ENCODE measurements at places on chromosomes 4 and X. TPM values are rescaled to one million over a fixed set of nuclear protein-coding genes. Genes with fewer than 3 reads are reported as not detected.

GRCh38 chrX:9775930-9776329 is 10.3 kb upstream of the GPR143 start:
- DNase-seq = no peak

DNA sequence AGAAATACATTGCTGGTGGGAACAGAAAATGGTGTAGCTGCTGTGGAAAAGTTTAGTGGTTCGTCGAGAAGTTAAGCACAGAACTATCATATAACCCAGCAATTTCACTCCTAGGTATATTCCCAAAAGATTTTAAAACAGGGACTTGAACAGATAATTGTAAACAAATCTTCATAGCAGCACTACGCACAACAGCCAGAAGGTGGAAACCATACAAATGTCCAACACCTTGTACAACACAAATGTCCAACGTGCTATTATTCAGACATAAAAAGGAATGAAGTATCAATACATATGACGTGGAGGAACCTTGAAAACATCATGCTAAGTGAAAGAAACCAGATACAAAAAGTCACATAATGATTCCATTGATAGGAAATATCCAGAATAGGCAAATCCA is 37.9 kb downstream of the CUL4B start:
- no peak for DNase-seq

DNA sequence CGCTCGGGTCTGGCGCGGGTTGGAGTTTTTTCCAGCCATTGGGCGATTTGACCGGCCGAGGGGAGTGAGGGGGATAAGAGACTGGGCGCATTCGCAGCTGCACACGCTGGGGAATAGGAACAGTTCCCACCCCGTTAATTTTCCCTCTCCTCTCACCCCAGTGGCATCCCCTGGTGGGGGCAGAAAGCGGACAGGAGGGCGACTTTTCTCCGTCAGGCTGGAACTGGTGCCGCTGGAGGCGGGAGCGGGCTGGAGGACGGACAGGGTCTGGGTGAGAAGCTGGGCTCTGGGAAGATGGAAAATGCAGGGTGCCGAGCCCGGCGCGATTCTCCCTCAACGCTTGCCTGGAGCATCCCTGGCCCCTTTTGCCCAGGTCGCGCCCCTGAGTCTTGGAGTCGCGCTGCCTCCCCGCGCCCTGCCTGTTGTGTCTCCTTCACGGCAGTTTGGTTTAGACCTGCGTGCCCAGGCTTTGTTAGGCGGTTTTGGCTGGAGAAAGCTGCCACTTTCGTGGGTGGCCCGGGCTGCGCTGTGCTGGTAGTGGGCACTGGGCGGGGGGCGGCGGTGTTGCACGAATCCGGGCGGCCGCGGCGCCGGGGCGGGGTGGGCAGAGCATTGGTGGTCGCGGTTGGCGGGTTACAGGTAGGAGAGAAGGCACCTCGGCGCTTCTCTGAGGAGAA is 2.0 kb downstream of the ADGRL3 start:
- DNase-seq = peak; percentile 32

GRCh38 chr4:80204433-80205011 is 7.2 kb downstream of the PRDM8 start:
- DNase-seq = no peak

DNA sequence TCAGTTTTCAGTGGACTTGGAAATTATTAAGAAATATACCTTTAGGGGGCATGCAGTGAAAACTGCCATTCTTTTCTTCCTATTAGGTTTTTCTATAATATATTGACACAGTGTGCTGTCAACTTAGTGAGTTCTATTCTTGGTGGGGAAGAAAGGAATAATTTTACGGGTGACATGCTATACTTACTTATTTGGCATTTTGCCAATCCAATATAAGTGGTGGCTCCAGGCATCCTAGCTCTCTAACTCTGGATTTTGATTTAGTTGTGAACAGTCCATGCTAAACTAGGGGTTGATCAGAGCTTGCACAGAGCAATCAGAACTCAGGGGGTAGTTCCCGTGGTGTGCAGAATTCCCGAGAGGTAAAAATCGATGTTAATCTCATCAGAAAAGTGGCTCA is 277.7 kb upstream of the FTHL17 start:
- DNase-seq = no peak

DNA sequence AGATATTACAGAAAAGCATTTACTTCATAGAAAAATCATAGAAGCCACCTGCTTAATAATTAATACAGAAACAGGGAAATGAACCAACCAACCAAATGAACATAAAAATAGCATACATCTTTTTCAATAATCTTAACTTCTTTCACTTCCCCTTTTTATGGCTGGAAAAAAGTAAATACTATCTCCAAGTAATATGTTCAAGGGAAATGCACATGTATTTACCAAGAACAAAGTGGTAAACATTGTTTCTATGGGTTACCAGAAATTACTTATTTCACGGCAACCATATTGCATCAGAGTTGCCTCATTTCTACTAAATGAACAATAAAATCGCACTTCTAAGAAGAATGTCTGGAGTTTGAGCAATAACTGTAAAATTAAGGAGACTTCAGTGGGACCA is 321.3 kb downstream of the TMA16 start:
- DNase-seq = no peak

DNA sequence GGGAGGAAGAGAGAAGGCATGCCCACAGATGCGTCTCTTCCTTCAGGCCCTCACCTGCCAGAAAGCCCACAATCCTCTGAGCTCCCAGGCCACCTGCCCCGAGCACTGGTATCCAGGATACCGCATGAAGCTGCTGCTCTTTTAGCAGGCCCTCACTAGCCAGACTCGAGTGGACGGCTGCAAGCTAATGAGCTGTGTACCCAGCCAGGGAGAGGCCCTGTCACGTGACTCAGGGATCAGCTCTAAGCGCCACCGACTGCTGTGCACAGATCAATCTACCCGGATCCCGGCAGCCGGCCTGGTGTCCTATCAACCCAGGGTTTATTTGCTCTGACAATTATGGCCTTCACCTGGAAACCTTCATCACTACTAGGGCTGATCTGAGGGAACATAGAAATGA is 39.0 kb downstream of the BCOR start:
- no peak for DNase-seq

DNA sequence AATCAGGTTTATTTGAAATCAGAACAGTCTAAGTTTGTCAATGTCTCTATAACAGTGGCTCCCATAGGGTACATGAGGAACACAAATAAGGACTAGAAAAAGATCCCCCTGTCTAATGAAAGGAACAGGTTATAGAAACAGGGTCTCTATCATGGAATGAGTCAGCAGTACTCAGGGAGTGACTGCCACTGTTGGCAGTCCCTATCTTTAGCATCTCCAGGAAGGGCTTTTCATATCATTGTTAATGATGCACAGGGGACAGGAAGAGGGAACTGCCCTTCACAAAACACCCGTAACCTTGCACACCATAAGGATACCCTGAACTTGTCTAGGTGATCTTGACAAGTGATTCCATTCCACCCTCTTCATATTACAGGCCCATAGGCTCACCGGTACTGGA is 38.5 kb upstream of the SMIM10L2A start:
- no peak for DNase-seq

The CCSER1 gene
- total RNA-seq = 0.74 TPM

DNA sequence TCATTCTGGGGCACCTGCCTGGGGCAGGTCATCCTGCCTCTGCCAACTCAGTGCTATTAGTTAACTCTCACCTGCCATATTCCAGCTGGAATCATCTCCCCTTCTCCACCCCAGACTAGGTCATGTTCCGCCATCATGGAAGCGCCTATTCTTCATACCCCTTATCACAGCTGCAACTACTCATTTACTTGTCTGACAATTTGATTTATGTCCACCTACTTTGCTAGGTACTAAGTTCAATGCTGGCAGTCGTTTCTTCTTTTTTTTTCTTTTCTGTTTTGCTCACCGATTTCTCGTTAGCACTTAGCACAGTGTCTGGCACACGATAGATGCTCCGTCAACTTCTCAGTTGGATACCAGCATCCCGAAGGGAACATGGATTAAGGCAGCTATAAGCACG is 1.1 kb upstream of the FMR1 start:
- no peak for DNase-seq

The SOX3 gene
- not detected for total RNA-seq

- no peak for DNase-seq
These were observed 69.3 kb upstream of the LDB2 start for GRCh38 chr4:16967722-16968121.

The MAGEC2 gene
- total RNA-seq = not detected

- no peak for DNase-seq
These were observed 33.8 kb downstream of the ENOX2 start for GRCh38 chrX:130869239-130869638.

DNA sequence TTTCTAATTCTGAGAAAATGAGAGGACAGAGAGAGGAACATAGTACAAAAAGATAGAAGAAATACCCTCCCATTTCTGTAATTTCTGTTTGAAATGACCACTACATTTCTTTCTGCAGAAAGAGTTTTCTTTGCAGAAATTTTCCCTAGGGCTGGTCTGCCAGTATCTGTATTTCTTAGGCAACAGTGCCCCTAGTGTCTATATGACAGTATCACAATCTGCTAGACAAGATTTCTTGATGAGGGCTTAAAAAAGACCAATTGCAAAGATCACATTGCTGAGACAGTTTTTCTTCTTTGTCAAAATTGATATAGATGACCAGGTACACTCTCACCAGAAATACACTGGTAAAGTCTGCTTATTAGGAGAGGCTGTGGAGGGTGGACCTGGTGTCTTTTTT is 81.0 kb upstream of the ZDHHC15 start:
- peak; percentile 41 for DNase-seq

All from MCF 10A (cell line).